ENCODE measurements at places on chromosomes 2 and 18.
A peak's percentile ranks its signal among the peaks of the same experiment; 100 is the strongest.

DNA sequence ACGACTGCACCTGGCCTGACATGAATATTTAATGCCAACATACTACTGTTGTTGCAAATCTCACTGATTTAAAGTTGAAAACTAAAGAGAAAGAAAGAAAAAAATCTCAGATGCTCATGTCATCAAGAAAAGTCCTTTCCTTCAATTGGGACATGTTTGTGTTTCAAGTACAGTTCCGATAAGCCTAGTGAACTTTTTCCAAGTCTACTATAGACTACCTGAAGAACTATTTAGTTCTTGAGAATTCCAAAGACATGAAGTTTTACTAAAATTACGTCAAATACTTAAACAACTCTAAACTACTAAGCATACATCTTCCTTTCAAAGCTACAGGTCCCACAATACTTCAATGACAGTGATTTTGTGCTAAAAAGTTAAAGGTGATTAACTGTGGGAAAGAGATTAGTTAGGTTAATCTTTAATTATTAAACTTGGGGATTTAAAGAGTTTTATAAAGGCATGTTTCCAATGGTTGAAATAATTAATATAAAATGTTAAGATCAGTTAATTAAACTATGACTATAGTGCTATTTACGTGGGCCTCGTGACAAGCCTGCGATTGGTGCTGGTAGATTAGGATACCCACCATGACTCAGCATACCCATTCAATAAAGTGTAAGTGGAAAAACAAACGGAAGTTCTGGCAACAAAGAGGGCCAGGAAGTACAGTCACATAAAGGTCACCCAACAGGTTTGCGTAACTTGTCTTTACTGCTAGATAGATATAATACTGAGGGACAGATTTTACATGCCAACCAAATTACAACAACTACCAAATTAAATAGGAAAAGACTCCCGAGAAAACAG is 55.5 kb downstream of the SEPTIN10 start:
- DNase-seq = no peak

GRCh38 chr2:143262389-143262788 is 133.2 kb downstream of the ARHGAP15 start:
- no peak for DNase-seq

DNA sequence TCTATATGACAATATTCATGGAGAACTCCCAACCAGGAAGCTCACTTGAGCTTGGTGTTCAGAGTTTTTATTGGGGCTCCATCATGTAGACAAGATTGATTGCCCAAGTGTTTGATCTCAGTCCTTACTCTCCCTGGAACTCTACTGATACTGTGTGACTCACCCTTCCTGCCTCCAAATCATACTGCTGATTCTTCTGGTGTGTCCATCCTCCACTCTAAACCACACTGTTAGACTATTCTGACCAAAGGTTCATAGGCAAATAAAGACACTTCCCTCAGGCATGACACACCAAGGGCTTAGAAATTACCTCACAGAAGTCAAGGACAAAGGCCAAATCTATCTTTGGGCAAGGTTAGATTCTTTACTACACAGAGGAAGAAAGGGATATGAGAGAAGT is 107.9 kb upstream of the CDH20 start:
- no peak for DNase-seq

GRCh38 chr2:172107690-172108586 is 5.2 kb upstream of the DLX2 start:
- no peak for DNase-seq

GRCh38 chr2:241617431-241618154 is 19.4 kb downstream of the THAP4 start:
- no peak for DNase-seq

GRCh38 chr2:171334946-171335345 is 98.8 kb downstream of the METTL8 start:
- DNase-seq = no peak

DNA sequence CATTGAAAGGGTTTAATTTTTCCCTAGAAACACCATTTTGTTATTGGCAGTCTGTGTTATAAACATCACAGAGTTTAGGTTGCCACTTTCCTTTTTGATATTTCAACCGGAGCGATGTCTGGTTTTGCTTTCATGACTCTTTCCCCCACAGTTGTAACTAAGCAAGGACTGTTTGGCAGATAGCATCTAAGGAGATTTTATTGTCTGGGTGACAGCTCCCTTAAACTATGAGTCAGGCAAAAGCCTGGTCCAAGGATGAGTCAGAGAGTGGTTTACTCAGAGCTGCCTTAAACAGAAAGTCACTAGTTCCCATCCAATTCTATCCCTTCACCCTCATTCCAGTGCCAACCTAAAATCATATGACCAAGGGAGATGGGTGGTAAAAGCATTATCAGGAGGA is 341.6 kb upstream of the VWC2L start:
- peak; percentile 27 for DNase-seq

- no peak for DNase-seq
Observed at GRCh38 chr18:58114766-58115165, 70.7 kb downstream of the NEDD4L start.

DNA sequence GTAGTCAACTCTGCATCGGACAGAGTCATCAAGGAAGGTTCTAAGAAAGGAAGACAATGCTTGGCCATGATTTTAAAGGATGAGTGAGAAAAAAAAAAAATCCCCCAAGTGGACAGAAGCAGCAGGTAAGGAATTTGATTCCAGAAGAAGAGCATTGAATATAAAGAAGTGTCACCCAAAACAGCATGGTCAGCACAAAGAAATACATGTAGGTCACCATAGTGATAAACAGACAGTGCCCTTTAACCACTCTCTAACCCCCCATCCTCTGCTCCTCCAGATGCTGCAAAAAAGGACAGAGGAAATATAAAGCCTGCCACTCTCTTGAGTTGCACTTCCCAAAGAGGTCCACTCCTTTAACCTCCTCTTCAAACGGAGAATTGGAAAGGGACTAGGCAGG is 23.4 kb downstream of the FEZ2 start:
- no peak for DNase-seq

DNA sequence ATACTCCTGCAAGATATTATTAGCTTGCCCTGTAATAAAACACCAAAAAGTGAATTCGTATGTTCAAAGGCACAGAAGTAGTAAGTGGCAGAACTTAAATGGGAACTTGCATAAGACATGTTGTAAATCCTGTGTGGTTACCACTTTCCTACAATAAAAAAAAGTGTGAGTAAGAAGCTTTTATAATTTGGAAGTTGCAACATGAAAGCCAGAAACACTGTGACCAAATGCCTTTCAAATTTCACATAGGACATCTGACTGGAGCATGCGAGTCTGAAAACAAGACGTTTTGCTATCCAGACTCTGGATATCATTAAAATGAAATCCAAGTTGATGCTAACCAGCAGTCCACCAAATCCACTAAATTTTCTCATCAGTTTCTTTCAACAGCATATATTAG is 886.2 kb upstream of the NRXN1 start:
- DNase-seq = no peak

- no peak for DNase-seq
Observed at GRCh38 chr2:6545336-6545735, 320.4 kb downstream of the CMPK2 start.

DNA sequence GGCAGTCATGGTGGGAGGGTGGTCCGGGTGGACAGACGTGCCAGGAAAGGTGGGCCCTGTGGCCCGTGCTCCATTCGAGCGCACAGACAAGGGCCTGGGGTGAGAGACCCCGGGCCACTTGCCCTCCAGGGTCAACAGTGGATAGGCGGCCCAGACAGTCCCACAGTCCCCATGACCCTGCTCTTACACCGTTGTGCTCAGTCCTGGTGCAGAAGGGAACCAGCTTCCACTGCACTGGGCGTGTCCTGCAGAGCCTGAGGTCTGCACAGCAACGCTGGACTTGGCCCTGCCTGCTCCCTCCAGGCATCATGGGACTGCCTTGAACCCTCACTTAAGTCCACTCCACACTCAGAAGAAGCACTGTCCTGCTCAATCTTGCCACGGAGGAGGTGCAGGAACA is 52.0 kb downstream of the PXDN start:
- no peak for DNase-seq

- DNase-seq = no peak
Observed at GRCh38 chr2:230060672-230061293, 7.9 kb downstream of the SLC16A14 start.

DNA sequence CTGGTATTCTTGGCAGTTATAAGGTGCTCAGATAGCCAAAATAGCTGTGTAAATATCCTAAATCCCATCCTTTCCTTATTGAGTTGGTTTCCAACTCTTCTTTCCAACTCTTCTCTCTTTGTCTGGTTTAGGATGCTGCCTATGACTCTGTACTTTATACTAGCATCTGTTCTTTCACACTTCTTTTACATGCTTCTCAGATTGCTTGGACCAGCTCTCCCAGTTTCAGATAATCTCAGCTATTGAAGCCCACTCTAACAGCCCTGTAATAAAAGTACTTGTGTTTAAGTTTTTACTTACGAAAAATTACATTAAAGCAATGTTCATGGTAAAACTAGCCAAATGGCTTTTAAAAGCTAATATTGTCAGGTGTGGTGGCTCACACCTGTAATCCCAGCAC is 14.7 kb upstream of the LHCGR start:
- no peak for DNase-seq

- peak; percentile 56 for DNase-seq
Observed at GRCh38 chr2:62293490-62294271, 97.8 kb downstream of the B3GNT2 start.

DNA sequence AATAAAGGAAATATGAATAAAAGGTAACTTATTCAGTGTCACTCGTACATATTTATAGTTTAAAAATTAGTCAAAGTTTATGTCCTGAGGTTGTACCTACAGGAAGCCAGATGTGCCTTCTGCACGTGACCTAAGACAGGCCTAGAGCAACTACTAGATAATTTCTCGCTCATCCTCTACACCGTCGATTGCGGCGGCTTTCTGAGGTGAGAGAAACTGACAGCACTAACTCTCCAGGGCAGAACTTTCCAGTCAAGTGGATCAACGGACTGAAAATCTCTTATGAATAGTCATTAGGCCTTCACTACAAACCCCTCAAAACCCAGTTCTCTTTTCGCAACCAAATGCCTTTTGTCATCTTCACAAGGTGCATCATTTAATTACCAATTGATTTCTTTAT is 54.2 kb downstream of the ZEB2 start:
- DNase-seq = no peak

GRCh38 chr18:12305930-12306629 is 2.0 kb upstream of the TUBB6 start:
- no peak for DNase-seq

DNA sequence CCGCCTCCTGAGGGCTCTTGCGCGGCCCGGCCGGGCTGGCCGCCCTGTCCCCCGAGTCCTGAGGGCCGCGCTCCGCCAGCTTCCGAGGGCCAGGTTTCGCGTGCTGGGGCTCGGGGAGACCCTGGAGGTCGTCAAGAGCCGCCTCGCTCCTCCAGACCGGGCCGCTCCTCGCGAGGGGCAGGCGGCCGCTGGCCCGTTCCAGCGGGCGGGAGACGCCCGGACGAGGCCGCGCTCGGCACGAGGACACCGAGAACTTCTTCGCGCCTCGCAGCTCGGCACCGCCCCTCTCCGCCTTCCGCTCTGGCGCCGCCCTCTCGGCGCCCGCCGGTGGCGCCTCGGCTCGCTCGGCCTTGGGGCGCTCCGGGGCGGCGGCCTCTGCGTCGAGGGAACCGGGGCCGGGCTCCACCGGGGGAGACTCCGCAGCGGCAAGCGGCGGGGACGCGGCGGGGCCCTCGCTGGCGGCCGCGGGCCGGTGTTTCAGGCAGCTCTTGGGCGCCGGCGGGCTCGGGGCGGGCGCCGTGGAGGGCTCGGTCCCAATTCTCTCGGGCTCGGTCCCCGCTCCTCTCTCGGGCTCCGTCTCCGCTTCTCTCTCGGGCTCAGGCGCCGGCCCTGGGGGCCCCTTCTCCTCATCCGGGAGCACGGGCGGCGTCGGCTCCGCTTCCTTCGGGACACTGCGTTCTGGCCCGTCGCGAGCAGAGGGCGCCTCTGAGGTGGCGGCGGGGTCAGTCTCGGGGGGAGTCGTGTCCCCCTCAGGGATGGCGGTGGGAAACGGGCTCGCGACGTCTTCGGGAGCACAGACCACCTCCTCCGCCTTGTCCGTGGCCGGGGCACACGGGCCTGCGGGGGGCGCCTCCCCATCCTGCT is 91.6 kb upstream of the MGAT4A start:
- peak; percentile 59 for DNase-seq

GRCh38 chr2:195477996-195478382 is 179.0 kb upstream of the SLC39A10 start:
- DNase-seq = no peak

DNA sequence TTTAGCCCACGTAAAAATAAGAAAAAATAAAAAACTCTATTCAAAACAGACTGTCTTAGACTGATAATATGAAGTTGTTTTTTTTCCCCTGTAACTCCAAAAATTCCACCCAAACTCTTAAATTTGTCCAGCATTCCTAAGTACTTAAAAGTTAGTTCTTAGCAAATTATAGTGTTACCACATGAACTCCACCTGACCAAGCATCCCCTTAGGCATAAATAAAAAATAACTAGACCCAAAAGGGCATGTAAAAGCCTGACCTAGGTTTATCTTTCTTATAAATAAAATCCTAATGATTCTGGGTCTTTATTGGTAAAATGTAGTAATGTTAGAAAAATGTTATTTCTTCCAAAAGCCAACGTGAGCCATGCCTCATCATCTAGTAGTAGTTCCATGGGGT is 54.3 kb downstream of the TTC21B start:
- no peak for DNase-seq

DNA sequence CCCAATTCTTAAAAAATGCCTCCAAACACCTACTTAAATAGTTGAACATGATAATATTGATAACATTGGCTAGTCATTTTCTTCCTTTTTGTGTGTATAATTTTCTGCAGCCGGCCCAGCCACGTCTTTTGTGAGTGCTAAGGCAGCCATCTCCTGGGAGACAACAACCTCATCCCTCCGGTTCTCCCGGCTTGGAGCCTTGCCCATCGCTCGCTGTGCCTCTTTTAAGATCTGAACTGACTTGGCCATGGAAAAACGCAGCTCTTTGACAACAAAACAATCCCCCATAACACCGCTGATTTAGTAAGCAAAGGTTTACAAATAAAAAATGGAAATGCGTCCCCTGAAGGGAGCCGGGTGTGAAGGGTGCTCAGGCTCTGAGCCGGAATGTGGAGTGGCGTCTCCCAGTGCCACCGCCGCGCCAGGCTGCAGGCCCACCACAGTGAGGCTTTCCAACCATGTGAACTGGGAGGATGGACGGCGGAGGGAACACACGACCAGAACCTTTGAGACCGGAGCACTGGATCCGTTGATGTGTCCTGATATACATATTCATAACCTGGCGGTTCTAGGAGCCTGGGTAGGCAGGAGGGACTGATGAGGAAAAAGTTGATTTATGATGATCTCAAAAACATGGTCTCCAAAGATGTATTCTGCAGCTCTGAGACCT is 87.4 kb downstream of the SMIM21 start:
- no peak for DNase-seq

GRCh38 chr2:43210467-43211303 is 15.7 kb downstream of the ZFP36L2 start:
- peak; percentile 84 for DNase-seq

DNA sequence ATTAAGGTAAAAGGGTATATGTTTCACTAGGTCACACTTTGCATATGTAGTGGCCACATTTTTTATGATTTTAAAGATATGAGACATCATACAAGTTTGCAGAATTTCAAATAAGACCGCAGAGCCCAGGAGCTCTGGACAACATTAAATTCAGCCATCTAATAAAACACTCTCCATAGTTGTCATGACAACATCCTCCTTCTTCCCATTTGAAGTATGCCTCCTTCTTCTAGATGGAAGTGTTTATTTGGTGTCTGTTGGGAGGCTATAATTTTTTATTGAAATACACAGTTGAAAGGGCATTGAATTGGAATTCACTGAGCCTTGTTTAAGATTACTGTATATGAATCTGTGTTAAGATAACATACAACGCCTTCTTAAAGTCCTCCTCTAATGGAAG is 467.3 kb downstream of the CMPK2 start:
- DNase-seq = no peak
